ENCODE measurements at places on chromosomes 12 and 14.

- H3K36me3 ChIP-seq, result no peaks in the 10 kb centered on the region
- peaks cover 38% of the 10 kb centered on the region for H3K4me1 ChIP-seq
- no peak for DNase-seq
These were observed 4.6 kb upstream of the ATN1 start for GRCh38 chr12:6923003-6923732.

DNA sequence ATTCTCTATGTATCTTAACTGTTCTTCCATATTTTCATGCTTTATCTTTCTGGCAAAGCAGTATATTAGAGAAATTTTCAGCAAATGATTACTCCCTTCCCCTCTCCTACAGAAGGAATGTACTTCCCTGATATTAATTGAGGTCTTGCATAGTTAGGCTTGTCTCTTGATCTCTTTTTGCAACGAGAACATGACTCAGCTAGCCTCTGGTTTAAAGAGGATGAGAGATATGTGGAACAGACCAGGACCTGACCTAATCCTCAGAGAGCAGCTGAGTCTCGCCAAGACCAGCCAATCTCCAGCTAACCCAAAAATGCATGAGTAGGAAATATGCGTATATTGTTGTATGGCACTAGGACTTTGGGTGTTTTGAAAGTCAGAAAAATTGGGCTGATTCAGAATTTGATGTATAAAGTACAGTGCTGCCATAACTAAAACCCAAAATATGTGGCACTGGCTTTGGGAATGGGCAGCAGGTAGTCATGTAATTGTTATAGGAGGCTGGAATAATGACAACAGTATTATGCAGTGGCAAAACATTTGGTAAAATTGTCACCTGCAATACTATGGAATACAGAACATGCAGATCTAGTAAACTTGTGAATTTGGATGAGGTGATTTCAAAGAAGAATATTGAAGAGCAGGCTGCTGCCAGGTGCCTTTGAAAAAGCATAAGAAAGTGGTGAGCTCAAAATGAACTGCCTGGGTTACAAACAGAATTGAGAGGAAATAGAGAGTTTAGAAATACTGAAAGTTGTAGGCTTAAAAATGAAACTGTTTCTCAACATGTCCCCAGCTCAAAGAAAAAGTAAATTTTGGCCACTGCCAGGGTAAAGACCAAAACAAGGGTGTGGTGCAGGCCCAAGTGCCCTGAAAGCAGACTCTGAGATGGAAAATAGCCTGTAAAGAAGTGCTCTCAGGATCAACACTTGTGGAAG, 9.3 kb upstream of the USP15 start:
- H3K4me1 ChIP-seq, result peaks cover 31% of the 10 kb centered on the region
- DNase-seq, result peak; percentile 73
- peak overlapping the region; percentile 27 for H3K27ac ChIP-seq

- no peak overlapping the region for H3K27ac ChIP-seq
- H3K4me3 ChIP-seq, result no peak overlapping the region
- 0 out of 2 replicates have a peak, but pooled peaks cover 1% of the 10 kb centered on the region for H3K27me3 ChIP-seq
- H3K36me3 ChIP-seq, result no peaks in the 10 kb centered on the region
- no peak for DNase-seq
- no peaks in the 10 kb centered on the region for H3K4me1 ChIP-seq
These were observed 311.1 kb downstream of the SLC6A15 start for GRCh38 chr12:84601483-84601882.

DNA sequence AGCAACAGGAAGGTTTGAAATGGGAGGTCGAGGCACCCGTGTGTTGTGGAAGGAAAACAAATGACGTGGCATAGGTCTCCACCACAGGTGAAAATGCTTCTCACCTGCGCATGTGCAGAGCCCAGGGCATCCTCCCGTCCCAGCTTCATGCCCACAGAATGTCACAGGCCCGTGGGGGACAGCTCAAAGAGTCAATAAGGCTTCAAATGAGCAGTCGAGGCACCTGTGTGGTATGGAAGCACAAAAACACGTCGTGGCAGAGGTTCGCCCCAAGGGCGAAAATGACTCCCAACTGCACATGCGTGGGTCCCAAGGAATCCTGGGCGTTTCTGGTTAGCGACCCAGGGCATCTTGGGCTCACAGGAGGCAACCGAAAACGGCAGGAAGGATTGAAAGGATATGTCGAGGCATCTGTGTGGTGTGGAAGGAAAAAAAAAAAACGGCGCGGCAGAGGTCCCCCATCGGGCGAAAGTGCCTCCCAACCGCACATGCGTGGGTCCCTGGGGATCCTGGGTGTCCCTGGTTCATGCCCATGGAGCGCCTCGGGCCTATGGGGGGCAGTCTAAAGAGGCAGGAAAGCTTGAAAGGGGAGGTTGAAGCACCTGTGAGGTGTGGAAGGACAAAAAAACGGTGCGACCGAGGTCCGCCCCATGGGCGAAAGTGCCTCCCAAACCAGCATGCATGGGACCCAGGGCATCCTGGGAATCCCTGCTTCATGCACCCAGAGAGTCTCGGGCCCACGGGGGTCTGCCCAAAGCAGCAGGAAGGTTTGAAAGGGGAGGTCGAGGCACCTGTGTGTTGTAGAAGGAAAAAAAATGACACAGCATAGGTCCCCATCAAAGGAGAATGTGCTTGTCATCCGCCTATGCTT, 578.5 kb downstream of the ALG10 start:
- H3K27ac ChIP-seq, result no peak overlapping the region
- peaks cover 2% of the 10 kb centered on the region for H3K27me3 ChIP-seq
- DNase-seq, result no peak
- H3K4me3 ChIP-seq, result no peak overlapping the region
- H3K36me3 ChIP-seq, result peaks cover 8% of the 10 kb centered on the region

DNA sequence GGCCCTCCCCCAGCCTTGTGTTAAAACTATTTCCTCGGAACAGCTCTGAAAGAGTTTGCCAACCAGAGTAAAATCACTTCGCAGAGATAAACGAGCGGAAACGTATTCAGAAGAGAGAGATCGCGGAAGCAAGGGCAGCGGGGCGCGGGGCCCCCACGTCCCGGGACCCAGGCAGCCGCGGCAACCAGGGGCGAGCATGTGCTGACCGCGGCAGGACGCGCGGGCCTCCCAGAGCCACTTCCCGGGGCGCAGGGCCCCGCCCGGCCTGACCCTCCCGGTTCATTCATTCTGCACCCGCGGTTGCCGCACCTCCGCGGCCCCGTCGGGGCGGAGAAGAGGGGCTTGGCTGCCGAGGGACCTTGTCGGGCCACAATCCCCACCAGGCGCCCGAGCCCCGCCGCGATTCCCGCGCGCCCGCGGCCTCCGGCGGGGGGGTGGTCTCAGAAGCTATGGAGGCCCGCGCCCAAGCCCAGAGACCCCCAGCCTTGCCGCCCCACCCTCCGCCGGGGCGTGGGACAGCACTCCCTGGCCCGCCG, 598 bp downstream of the UBE2N start:
- peaks cover 5% of the 10 kb centered on the region for H3K27me3 ChIP-seq
- H3K36me3 ChIP-seq, result peaks cover 6% of the 10 kb centered on the region
- peaks cover 58% of the 10 kb centered on the region for H3K4me1 ChIP-seq
- DNase-seq, result no peak

- no peak for DNase-seq
- peaks cover 4% of the 10 kb centered on the region for H3K27me3 ChIP-seq
- no peaks in the 10 kb centered on the region for H3K36me3 ChIP-seq
- H3K4me1 ChIP-seq, result no peaks in the 10 kb centered on the region
These were observed 391.6 kb downstream of the TMEM121 start for GRCh38 chr14:105917933-105918436.

GRCh38 chr12:32821710-32822109, 66.0 kb upstream of the YARS2 start:
- no peaks in the 10 kb centered on the region for H3K27me3 ChIP-seq
- H3K4me3 ChIP-seq, result no peak overlapping the region
- no peak for DNase-seq

DNA sequence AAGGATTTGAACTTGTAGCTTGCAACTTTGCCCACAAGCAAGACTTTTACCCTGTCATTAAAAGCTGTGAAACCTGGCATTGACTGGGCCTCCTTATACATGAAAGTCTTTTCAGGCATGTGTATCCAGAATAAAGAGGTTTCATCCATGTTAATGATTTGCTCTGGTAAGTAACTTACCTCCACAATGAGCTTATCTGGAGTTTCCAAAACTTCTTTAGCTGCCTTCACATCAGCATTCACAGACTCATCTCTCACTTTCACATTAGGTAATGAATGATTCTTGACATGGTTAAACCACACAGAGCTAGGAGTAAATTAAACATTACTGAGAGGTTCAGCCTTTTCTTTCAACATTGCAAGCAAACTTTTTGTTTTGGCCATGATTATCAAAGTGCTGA, 234.4 kb upstream of the CLEC14A start:
- no peak overlapping the region for H3K27ac ChIP-seq
- no peaks in the 10 kb centered on the region for H3K4me1 ChIP-seq
- peaks cover 5% of the 10 kb centered on the region for H3K36me3 ChIP-seq
- H3K27me3 ChIP-seq, result no peaks in the 10 kb centered on the region

- peaks cover 4% of the 10 kb centered on the region for H3K36me3 ChIP-seq
- H3K27ac ChIP-seq, result peak overlapping the region; percentile 96
- H3K27me3 ChIP-seq, result peaks cover 15% of the 10 kb centered on the region
- H3K4me3 ChIP-seq, result peak overlapping the region; percentile 25
- DNase-seq, result peak; percentile 87
- H3K4me1 ChIP-seq, result peaks cover 14% of the 10 kb centered on the region
These were observed 32.4 kb downstream of the PLEKHG7 start for GRCh38 chr12:92735131-92735721.

- no peaks in the 10 kb centered on the region for H3K36me3 ChIP-seq
- H3K27me3 ChIP-seq, result no peaks in the 10 kb centered on the region
These were observed 347.9 kb downstream of the BCAT1 start for GRCh38 chr12:24600996-24601395.

DNA sequence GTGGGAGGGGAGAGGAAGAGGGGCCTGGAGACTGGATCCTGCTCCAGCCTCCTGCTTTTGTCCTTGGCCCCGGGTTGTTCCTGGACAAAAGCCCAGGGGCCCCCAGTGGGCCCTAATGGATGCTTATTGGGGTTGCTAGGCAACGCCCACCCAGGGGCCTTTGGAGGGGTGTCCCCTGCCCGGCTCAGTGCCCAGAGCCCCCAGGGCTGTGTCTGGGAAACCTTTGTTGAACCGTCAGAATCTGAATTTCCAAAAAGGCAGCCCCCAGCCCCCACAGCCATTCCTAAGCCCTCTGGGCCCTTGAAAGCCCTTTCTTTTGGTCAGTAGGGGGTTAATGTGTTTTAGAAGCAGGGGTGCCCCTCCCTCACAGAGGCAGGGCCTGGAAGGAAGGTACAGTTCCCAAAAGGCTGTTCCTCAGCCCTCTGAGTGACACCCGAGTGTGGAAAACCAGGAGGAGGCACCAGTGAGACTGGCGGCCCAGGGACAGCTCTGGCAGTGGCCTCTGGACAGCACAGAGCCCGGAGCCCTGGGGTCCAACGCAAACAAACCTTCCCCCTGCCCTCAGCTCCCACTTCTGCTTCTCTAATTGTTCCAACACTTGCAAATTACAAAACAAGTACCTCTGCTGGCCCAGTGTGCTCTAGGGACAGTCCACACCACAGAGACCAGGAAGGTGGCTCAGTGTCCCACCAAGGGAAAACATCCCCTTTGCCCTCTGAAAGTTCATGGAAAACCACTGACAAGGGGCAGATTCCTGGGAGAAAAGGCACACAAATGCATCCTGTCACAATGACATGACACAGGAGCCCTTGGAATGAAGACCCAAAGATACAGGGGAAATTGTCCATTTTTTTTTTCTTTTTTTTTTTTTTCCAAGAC, 19.4 kb downstream of the HHIPL1 start:
- no peak for DNase-seq
- no peaks in the 10 kb centered on the region for H3K36me3 ChIP-seq
- no peaks in the 10 kb centered on the region for H3K4me1 ChIP-seq
- no peak overlapping the region for H3K27ac ChIP-seq
- H3K4me3 ChIP-seq, result no peak overlapping the region

DNA sequence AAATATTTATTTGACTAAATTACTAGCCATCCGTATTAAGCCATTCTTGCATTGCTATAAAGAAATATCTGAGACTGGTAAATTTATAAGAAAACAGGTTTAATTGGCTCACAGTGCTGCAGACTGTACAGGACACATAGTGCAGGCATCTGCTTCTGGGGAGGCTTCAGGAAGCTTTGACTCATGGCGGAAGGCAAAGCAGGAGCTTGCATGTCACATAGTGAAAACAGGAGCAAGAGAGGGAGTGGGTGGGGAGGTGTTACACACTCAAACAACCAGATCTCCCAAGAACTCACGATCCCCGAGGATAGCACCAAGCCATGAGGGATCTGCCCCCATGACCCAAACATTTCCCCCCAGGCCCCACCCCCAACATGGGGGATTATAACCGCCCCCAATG, 26.7 kb upstream of the RAB21 start:
- H3K4me1 ChIP-seq, result peaks cover 21% of the 10 kb centered on the region
- no peaks in the 10 kb centered on the region for H3K27me3 ChIP-seq
- DNase-seq, result no peak
- peaks cover 9% of the 10 kb centered on the region for H3K36me3 ChIP-seq
- no peak overlapping the region for H3K27ac ChIP-seq
- no peak overlapping the region for H3K4me3 ChIP-seq

DNA sequence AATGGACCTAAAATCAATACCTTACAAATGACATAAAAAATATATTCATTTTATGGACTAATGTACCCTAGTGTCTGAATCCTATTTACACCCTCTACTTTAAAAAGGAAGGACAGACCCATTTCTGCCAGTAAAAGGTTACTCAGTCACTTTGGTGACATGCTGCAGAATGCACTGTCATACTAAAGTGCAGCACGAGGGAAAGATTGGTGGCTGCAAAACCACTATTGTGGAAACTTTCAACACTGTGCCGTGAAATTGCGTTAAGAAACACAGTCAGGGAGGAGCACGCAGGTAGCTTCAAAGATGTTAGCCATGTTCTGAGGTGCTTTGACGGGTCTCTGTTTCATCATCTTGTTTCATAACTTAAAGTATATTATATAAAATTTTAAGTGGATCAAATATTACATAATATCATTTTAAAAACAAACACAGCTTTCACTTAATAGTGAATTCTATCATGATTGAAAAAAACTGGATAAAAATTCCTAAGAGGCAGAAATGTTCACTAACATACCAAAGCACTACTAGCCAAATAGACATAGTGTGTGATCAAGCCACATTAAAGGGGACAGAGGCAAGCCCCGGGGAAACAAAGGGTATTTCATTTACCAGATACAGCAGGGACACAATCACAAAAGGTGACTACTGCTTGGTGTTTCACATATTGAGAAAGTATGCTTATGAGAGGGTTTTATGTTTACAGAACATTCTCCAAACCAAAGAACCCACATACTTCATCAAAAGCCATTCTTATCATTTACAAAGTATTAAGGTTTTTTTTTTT, 330.8 kb upstream of the SOX5 start:
- H3K27ac ChIP-seq, result no peak overlapping the region
- H3K27me3 ChIP-seq, result no peaks in the 10 kb centered on the region
- no peaks in the 10 kb centered on the region for H3K4me1 ChIP-seq
- DNase-seq, result no peak

All from HFFc6 (cell line).